Calu3 (cell line): ENCODE measurements at places on chromosomes 1 and 21. TPM values are rescaled to one million over a fixed set of nuclear protein-coding genes. Genes with fewer than 3 reads are reported as not detected.

GRCh38 chr1:100347009-100347966 is 5.0 kb upstream of the CDC14A start:
- DNase-seq, result no peak

DNA sequence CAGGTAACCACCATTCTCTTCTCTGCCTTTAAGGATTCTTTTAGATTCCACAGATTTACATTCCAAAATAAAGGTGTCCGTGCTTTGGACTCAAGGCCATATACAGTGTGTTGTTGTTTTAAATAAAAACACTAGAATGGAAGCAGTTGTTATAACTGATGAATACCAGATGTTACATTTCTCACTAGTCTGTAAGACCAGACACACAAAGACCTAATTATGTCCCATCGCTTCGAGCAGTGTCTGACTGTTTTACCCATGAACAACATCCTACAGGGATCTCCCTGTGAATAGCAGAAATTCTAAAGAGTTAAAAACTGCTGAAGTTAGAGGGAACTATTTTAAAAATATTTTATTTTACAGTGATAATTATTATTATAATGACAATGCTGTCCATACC is 574.7 kb upstream of the ZP4 start:
- DNase-seq, result no peak

- DNase-seq, result no peak
Measured at GRCh38 chr1:237867380-237867888, 23.3 kb downstream of the ZP4 start.

DNA sequence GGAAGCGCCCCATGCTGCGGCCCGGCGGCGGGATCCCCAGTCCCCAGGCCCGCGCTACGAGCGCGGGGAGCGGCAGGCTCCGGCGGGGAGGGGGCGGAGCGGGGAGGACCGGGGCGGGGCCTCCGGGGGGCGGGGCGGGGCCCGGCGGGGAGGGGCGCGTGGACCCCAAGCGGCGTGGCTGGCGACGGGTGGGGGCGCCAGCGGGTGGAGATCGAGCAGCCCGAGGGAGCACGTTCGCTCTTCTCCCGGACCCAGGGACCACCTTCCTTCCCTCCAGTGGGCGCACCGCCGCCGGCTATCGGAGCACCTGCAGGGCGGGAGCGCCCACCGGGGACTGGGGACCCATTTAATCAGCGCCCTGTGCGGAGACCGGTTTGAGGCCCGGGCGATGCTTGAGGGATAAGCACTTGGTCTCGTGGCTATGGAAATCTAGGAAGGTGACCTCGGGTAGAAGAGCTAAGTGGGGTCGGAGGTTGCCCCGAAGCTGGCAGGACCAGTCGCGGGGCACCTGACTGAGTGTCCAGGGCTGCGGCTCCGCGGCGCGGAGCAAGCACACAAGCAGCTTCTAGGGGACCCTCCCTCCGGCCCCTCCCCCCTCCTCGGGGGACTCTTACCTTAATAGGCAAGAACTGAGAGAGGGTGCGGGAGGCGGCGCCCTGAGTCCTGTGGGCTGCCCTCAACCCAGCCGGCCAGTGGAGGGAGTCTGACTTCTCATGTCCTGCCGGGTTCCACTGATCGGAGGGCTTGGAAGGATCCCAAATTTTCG is at the start of gene TSPAN2:
Gene TSPAN2 (minus strand): TSS at position 84 of the 766 bp plus-strand sequence. CDS start 71 bp downstream, at position 13.
- DNase-seq, result peak; percentile 81

- no peak for DNase-seq
Measured at GRCh38 chr1:160247053-160247452, 15.3 kb downstream of the DCAF8 start.

DNA sequence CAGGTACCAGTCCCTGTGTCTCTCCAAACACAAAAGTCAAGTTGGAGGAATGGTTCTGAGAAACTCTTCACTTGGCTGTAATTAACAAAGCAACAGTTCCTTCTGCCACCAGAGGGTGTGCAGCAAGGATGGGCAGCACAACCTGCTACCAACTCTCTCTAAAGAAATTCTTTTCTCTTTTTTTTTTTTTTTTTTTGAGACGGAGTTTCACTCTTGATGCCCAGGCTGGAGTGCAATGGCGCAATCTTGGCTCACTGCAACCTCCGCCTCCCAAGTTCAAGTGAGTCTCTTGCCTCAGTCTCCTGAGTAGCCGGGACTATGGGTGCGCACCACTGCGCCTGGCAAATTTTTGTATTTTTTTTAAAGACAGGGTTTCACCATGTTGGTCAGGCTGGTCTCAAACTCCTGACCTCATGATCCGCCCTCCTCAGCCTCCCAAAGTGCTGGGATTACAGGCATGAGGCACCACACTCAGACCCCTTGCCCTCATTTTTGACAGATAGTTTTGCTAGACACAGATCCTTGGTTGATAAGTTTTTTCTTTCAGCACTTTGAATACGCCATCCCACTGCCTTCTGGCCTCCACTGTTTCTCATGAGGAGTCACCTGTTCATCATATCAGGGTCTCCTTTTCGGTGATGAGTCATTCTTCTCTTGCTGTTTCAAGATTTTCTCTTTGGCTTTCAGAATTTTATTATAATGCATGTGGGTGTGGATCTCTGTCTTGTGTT is 12.1 kb upstream of the DEGS1 start:
- peak; percentile 36 for DNase-seq

DNA sequence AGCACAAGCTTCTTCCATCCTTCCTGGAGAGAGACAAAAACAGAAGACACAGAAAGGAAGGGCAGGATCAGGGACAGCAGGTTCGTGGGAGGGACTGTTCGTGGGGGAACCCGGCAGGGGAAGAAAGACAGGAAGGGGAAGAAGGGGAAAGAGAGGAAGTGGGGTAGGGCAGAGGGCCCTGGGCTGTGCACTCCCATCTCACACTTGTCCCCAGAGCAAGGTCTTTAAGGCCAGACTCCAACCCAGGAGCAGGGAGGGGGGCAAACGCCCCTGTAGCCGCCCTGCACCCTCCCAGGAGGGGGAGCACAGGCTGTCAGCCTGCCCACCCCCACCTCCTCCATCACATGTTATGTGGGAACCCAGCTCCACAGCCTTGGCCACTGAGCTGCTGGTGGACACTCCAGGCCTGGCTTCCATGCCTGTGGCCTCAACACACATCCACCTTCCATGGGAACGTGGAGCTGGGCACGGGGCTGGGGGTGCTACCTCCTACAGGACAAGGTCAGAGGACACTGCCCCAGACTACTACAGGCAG is 9.3 kb downstream of the SLC19A1 start:
- no peak for DNase-seq

GRCh38 chr1:16410803-16411202 is 26.4 kb downstream of the SPATA21 start:
- no peak for DNase-seq

DNA sequence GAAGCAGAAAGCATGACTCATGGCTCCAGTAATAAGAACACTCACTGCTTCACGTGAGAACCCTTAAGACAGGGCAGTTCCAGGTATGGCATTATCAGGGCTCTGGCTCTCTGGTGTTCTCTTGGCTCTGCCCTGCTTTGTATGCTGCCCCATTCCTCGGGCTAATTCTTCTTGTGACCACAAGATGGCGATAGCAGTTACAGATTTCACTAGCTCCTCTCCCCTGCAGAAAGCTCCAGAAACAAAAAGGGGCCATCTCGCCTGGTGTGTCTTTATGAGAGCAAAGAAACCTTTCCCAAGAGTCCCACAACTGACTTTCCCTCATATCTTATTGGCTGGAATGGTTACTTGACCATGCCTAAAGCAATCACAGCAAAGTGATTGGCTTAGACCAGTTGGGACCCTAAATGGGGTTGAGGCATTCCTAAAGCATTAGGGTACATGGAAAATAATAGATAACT is 60.1 kb downstream of the F3 start:
- DNase-seq, result peak; percentile 61

DNA sequence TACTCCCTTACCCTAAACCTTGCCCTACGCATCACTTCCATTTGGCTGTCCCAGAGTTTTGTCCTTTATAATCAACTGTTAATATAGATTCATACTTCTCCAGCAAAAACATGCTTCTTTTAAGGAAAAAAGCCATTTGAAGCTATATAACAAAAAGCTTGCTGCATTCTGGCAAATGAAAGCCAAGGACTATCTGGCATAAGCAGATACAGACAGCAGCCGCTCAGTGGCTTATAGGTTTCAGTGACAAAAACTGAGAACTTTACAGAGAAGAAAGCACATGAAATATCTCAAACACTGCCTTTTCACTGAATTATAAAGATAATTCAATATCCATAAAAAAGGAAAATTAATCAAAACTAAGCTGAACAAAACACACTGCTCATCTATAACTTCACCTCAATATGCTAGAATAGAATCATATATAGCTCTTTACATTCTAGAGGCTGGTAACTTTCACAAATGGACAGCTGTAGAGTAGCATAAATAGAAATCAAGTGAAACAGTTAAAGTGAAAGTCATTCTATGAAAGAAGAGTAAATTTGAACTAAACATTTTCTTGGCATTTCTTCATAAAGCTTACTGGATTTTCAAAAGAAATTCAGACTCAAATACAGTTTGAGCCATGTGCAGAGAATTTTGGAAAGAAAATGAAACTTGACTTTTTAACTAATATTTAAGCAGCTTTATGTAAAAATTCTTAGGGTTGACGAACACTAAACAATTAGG is 19.6 kb downstream of the CDC42BPA start:
- DNase-seq, result no peak

- DNase-seq, result no peak
Measured at GRCh38 chr1:183124259-183124658, 61.8 kb upstream of the LAMC2 start.

DNA sequence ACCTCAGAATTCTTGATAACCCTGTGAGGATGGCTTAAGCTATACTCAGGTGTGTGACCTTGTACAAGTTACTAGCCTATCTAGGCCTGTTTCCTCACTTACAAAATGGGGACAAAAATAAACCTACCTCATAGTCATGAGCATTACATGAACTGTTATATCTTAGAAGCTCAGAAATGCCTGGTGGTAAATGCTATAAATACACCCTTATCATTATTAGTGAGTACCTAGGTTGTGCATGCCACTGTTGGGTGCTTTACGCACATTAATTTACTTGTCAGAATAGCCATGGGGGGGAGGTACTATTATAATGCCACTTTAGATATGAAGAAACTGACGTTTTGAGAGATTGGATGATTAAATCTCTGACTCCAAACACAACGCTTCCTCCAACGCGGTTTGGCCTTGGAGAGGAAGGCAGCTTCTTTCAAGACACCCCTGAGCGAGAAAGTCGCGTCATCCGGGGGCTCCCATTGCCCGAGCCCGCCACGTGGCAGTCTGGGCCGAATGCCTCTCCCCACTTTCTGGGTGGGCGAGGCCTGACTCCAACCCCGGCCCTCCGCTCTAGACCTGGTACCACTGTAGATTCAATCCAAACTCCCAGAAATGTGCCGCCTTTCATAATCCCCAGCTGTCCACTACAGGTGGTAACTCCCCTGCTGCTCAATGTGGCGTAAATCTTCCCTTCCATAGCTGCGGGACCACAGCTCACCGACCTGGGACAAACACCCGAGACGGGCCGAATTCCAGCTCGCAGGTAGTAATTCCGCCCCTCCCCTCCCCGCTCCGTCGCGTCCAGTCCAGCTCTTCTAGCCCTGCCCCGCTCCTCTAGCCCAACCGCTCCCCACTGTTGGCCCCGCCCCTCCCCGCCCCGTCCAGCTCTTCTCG is 771 bp upstream of the RAD54L start:
- DNase-seq, result no peak

- DNase-seq, result no peak
Measured at GRCh38 chr1:185400052-185400451, 83.0 kb upstream of the IVNS1ABP start.

Gene FAM167B
- total RNA-seq, result 1.5 and 1.8 TPM in 2 replicates

Gene RHD
- not detected in 2 replicates for total RNA-seq

Gene WNT3A
- total RNA-seq, result not detected in 2 replicates

Gene MORC3
- total RNA-seq, result 18.2 and 20.2 TPM in 2 replicates

Gene IL20
- total RNA-seq, result not detected in 2 replicates

Gene ACTL8
- 0.22 TPM in 1 of 2 replicates, not detected in the other for total RNA-seq
